ENCODE measurements at places on chromosomes 4 and X.
A peak's percentile ranks its signal among the peaks of the same experiment; 100 is the strongest.

DNA sequence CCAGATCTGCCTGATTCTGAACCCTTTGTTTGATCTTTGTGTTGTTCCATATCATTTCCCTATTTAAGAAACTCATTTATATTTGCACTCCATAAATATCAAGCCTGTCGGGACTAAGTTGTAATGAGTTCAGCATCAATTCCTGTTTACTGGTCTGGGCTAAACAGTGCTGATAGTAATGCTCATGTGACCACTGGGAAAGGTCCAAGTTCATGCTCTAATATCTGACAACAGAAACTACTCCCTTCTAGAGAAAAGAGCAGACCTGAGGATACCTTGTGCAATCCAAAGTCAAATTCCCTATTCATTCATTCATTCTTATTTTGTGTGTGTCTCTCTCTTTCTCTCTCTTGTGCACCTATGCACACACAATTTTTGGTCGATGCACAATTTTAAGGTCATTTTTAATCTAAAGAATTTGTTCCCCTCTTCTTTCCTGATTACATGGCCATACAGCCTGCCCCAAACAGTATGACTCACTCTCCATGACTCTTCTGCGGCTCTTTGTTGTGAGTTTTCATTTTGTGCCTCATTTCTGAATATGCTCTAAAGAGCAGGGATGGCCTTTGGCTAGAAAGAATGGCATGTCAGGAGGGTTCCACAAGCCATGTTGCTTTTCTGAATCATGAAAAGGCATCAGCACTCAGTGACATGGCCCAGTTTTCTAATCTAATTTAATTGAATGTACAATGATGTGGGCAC is 664.3 kb downstream of the RPA4 start:
- no peak for DNase-seq

- no peak for DNase-seq
These were observed 99.5 kb downstream of the ZNF827 start for GRCh38 chr4:145839151-145839550.

- no peak for DNase-seq
These were observed 42.0 kb downstream of the SLC4A4 start for GRCh38 chr4:71380788-71381187.

- DNase-seq, result peak; percentile 77
These were observed 68.8 kb upstream of the HGFAC start for GRCh38 chr4:3372933-3373465.

GRCh38 chrX:110131031-110131430 is 128.1 kb downstream of the TMEM164 start:
- no peak for DNase-seq

DNA sequence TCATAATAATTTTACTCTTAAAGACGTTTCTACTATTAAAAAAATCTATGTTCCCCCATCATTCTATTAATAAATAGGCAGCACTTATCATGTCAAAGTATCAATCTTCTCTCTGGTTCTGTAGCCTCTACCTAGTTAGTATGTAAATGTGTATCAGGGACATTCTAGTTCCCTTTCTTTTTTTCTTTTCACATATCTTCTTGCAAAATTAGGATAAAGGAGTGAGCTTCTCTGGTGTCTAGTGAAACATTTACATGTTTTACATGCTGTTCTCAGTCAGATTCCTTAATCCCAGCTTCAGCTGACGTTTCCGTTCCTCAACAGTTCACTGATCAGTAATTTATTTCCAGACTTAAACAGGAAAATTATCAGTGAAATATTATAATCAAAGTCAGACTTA is 11.8 kb downstream of the PCDH10 start:
- no peak for DNase-seq

DNA sequence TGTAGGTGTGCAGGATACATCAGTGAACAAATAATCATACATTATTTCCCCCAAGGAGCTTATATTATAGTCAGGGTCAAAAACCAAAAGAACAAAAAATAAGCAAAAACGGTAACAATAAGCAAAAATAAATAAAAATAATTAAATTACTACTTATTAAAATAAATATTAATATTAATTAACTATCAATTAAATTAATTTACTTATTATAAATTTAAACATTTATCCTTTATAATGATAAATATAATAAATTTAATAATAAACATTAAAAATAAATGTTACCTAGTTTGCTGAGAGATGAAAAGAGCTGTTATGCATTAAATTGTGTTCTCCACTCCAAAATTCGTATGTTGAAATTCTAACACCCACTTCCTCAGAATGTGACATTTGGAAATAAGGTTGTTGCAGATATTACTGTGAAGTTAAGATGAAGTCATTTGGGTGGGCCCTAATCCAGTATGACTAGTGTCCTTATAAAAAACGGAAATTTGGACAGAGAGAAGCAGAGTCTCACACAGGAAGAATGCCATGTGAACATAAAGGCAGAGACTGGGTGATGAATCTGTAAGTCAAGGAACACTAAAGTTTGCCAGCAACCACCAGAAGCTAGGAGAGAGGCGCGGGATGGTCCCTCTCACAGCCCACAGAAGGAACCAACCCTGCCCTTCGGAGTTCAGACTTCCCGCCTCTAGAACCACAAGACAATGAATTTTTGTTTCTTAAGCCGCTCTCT is 67.2 kb upstream of the IBSP start:
- no peak for DNase-seq

DNA sequence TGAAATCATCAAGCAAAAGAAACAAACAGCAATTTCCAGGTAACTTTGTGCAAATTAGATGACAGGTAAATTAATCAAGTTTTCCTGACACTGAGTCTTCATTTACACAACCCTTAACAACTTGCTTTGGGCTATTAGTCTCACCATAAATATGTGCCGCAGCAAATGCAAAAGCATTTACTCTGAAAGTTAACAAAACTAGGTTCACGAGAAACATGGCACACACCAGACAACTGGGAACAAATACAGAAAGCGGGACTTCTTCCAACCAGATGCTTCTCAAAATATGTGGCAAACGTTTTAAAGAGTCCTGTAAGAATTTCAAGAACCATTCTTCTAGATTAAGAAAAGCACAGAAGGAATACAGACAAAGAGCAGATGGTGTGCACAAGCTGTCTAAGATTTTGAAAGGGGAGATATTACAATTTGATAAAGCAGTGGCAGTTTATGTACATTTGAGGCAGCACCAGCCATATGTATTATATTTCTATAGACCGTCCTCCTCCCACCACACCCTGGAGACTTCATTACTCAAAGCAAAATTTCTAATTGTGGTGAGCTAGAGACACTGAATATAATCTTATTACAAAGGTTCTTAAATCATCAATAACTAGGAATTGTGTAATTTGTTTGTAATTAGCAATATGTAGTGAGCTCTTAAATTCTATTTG is 192.5 kb upstream of the ADAMTS3 start:
- DNase-seq, result no peak

DNA sequence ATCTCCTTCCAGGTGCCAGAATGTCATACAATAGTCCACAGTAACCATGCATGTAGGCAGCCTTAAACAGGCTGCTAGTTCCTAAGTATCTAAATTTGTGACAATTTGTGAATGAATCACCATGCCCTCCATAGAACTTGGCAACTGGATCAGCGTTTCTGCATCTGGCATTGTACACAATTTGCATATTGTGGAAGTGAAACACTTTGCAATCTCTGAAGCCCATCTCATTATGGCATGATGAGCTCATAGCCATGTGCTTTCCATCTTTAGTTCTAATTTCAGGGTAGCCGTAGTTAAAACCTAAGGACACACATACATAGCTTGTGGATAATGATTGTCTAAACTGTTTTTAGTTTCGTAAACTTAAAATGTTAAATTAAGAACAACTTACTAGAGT is 573.6 kb downstream of the PPP4R3C start:
- DNase-seq, result no peak

DNA sequence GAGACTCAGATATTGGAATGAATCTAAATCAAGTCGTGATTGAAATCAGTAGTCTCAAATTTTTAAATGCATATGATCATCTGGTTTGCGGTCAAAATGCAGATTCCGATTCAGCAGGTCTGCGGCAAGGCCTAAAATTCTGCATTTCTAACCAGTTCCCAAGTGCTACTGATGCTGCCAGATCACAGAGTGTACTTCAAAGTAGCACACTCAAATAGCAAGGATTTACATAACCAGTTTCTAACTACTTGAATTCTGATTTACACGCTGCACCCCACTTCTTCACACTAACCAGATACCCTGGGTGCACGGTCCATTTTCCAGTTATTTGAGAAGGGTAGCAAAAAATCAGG is 752 bp downstream of the MBTPS2 start:
- no peak for DNase-seq

DNA sequence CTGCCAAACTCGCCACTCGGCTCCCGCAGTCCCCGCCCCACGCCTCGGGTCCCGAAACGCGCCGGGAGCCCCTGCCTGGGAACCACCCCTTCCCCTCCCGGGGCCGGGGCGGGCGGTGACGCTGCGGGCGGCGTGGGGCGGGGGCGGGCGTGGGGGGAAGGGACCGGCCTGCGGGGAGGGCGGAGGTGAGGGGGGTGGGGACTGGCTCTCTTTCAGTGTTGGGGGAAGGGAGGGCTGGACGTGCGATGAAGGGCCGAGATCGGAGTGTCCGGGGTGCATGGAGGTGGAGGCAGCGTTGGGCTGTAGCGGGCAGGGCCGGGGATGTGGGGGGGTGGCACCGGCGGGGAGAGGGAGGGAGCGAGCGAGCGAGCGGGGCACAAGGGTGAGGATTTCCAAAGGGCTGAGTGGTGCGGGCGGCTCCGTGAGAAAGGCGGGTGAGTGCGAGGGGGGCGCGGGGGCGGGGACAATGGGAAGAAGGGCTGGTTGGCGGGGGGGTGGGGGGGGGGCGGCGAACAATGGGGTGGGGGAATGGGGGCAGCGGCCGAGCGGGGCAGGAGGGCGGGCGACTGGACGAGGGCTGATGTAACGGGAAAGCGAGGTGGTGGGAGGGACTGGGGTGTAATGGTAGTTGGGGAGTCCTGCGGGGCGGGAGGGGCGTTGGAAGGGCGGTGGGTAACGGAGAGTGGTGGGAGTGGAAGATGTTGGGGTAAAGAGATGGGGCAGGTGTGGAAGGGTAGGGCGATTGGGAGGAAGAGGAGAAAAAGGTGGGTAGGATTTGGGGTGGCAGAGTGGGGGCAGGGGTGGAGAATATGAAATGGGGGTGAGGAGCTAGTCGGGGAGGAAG is 578 bp downstream of the DCUN1D4 start:
- DNase-seq, result peak; percentile 61

GRCh38 chr4:122865425-122865824 is 38.8 kb downstream of the FGF2 start:
- no peak for DNase-seq

DNA sequence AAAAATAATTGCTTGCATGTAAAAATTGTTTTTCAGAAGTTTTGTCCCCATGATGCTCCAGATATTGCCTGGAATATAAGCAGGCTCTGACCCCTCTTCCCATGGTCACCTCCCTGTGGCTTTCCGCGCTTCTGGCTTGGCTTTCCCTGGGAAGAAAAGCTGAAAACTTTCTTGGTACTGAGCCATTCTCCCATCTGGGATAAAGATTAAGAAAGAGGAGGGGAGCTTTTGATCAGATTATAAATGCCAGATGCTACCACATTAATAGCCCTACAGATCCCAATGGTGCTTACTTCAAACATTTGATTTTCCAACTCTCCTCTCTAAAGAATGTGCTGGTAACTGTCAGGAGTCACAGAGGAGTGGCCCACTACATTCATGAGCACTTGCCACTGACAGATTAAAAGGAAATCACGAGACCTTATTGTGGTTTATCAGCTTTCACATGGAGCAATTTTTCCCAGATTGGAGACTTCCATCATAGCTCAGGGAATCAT is 54.4 kb upstream of the GAB1 start:
- DNase-seq, result no peak

DNA sequence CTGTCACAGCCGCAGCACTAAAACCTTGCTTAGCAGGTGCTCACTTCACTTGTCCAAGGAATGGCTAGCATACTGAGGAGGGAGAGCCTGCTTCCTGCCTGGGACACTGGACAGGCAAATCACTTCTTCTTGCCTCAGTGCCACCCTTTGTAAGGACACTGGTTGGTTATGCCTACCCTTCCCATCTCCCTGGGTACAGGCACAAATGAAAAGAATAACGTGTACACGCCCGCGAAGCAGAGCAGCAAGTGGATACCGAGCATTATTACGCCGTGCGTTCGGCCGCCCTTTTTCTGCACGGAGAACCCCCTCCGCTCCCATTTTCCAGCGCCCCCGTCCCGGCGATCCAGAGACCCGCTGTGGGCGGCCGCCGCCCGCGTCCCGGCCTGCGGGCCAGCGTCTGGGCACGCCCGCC is 338 bp upstream of the KLHL2 start:
- no peak for DNase-seq

- DNase-seq, result no peak
These were observed 172.9 kb downstream of the AFAP1 start for GRCh38 chr4:7766661-7767345.

DNA sequence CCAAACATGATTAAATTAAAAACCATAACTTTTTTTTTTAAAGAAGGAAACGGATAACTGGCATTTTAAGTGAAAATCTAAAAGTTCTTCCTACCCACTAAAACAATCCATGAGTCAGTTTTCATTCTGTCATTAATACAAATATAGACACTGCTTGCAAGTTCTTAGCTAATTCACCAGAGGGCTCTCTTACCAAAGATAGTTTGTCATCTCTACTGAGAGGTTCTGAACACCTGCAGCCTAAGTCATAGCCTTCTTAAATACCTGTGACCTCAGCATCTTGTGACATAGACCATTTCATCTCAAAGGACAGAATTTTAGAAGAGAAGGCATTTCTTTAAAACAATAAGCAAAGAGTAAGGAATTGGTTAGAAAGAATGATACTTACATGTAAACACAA is 65.3 kb upstream of the FAM120C start:
- peak; percentile 9 for DNase-seq

DNA sequence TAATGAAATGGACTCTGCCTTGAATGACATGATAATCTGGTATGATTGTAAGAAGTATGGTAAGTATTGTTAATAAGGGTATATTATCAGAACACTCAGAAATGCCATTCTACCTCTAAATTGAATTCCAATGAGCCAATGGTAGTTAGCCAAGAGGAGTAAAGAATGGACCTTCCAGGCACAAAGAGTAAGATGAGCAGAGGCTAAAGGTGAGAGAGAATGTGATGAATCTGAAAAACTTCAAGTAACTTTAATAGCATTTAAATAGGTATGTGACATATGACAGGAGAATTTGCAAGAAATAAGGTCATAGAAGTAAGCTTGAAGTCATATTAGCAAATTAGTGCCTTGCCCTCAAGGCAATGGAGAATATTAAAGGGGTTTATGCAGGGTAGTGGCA is 152.4 kb downstream of the BANK1 start:
- no peak for DNase-seq
